ENCODE measurements at places on chromosomes 11 and 22.
A peak's percentile ranks its signal among the peaks of the same experiment; 100 is the strongest.

DNA sequence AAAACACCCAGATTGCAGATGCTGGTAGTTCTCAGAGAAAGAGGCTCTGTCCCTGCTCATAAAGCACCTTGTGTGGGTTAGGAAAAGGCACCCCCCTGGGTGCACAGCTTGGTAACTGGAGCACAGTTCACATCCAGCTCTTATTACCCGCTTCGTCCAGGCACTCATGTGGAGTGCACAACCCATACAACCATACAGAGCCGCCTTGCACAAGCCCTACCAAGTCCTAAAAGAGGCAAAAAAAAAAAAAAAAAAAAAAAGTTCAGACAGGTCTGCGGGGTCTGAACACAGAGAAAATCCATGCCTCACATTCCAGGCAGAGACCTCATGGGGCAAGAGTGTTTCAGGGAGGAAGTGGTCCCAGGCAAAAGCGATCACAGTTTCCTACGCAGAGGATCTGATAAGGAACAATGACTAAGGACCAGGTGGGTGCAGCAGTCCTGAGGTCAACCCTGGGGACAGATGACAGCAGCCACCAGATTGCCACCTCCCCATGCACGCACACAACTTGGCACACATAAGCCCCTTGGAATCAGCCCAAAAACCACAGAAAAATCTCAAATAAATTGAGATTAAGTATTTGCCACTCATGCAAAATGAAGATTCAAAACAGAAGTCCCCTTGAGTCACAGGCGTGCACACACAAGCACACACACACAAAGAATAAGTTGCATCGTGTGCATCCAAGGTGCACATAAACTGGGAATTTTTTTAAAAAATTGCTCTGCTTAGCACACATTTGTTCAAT, 12.3 kb downstream of the MB start:
- no peak for DNase-seq

DNA sequence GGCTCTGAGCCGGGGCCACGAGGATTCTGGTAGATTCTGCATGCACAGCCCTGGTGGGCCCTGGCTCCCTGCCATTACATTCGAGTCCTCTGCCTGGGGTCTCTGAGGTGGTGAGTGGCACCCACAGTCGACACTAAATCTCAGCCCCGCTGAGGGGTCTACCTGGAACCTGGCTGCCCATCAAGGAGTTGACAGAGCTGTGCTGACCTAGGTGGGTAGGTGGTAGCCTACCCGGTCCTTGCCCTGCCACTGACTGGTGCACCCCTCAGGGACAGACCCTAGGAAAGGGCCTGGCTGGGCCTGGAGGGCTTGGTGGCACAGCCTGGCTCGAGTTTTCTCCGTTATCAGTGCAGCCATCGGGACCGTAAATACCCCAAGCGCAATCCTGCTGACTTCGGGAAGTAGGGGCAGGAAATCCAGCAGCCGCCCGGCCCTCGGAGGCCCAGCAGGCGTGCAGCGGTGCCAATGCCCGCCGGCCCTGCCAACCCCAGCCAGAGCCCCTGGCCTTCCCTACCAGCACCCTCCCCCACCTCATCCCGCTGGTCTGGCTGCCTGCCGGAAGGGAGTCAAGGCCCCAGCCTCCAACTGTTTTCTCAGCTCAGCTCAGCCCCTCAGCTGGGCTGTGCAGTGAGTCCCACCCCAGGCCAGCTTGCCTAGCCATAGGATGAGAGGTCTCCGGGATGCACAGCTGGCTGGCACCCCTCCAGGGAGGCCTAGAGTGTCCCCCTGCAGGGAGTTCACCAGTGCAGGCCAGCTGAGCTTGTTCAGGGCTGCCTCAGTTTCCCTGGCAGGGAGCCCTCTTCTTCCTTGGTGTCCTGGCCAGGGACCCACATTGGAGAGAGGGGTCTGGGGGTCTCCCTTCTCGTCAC, 80.4 kb upstream of the KCNQ1OT1 start:
- peak; percentile 78 for DNase-seq

- no peak for DNase-seq
These were observed 188.2 kb downstream of the MN1 start for GRCh38 chr22:27613099-27614005.

DNA sequence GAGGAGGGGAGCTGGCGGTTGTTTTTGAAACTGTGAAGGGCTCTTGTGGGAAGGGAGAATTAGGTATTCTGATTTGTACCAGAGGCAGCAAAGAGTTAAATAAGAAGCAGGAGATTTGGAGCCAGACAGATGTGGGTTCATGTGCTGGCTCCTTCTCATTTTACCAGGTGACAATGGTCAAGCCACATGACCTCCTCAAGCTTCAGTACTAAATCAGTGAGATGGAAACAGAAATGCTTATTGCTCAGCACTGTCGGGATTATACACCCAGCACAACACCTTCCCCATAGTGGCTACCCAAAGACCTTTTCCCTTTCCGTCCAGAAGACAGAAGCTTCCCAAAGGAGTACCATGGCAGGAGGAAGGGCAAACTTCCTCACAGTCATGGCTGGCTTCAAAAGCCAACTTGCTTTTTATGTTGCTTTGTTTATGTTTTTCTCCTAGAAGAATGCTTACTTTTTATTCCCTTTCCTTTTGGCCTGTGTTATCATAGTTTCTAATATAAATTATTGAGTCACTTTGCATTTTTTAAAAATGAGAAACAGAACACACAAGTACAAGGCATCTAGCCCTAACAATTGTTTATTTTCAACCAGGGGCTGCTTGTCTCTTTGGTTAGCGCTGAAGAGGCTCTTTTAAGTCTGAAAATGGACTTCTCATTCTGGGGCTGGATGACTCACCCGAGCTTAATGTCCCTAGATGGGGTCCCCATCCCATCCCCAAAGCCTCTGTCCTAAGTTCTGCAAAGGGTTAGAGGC, 181.5 kb upstream of the ZBED5 start:
- DNase-seq = no peak

- no peak for DNase-seq
These were observed 49.0 kb downstream of the PRR5L start for GRCh38 chr11:36345084-36345511.

DNA sequence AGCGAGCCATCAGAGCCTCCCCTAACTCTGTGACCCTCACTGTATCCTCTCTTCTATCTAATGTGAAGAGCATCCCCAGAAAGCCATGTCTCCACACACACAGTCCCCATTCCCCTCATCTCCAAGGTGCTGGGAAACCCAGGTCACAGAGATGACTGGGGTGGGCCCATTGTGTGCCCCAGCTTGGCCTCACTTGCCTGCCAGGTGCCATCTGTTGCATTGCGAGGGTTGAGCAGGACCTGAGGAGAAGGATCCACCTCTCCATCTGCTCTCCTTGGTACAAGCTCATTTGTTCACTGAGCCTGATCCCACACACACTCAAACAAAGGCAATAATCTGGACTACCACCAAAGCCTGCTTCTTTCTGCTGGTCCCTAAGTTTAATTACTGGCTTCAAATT, 118.8 kb downstream of the SPATA19 start:
- no peak for DNase-seq

- DNase-seq = no peak
These were observed 496.0 kb upstream of the LARGE1 start for GRCh38 chr22:34416022-34416860.

GRCh38 chr22:47130883-47131631, 368.6 kb downstream of the TBC1D22A start:
- DNase-seq = no peak

DNA sequence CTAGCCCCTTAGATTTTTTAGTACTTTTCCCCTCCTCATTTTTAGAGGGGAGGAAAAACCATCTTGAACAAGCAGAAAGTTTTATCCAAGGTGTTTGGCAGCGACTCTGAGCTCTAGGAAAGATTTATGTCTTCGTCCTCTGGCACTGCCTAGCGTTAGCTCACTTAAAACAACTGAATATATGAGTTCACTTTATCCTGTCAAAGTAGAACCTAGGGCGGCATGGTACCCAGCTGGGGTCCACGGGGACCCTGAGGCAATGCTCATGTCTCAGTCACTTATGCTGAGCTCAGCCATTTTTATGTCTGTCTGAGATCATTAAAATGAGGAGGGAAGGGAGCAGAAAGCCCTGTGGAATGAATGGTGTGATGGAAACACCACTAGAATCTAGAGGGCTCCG, 14.2 kb upstream of the VSIG10L2 start:
- no peak for DNase-seq

DNA sequence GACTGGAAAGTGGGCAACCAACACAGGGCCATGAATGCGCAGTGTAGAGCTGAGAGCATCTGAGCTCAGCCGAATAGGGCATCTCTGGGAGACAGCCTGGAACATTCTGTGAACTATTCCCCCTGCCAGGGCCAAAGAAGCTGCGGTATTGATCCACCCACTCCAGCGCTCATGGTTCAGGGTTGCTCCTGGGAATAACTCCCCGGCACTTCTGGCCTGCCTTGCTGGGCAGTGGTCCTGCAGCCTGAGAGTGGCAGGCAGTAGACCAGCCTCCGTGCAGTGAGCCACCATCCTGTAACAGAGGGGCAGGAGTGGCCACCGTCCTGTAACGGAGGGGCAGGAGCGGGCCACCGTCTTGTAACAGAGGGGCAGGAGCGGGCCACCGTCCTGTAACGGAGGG, 12.2 kb downstream of the TMPRSS6 start:
- DNase-seq = no peak

Measured in right forelimb (tissue), 1 donor.